Calu3 (cell line): ENCODE measurements at places on chromosomes 12 and 14. TPM values are rescaled to one million over a fixed set of nuclear protein-coding genes. Genes with fewer than 3 reads are reported as not detected.

The ACTR6 gene
- 35.2 and 35.4 TPM in 2 replicates for total RNA-seq

DNA sequence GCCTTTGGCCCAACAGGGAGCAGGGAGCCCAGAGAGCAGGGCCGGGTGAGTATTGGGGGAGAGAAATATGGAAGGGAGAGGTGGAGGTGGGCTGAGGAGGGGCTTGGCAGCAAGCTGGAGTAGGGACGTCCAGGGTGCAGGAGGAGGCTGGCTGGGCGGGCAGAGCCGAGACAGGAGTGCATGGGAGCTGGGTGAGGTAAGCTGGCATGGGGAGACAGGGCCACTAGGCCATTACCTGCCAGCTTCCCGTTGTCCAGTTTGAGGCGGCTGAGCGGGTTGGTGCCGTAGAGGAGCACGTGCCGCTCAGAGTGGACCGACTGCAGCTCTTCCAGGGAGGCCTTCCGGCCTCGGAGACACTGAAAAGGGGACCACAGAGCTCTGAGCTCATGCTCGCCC lies 18.3 kb downstream of the SLC48A1 start:
- DNase-seq, result no peak

DNA sequence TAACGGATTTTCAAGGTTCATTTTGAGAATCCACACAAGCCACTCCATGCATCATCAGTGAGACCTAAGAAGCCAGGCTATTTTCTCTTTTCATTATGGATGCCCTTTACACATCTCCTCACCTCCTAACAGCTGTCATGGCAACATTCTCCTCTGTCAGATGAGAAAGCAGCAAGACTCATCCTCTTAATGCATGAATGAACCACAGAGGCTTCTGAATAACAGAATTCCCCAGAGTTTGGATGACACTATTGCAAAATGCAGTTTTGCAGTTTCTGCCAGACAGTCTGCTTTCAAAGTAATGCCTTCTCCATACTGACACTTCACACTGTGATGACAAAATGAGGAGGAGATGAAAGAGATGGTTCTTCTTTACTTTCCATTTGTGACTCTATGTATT lies 286.7 kb upstream of the GRIP1 start:
- DNase-seq, result no peak

The SLCO1B1 gene
- 1.4 and 1.7 TPM in 2 replicates for total RNA-seq

DNA sequence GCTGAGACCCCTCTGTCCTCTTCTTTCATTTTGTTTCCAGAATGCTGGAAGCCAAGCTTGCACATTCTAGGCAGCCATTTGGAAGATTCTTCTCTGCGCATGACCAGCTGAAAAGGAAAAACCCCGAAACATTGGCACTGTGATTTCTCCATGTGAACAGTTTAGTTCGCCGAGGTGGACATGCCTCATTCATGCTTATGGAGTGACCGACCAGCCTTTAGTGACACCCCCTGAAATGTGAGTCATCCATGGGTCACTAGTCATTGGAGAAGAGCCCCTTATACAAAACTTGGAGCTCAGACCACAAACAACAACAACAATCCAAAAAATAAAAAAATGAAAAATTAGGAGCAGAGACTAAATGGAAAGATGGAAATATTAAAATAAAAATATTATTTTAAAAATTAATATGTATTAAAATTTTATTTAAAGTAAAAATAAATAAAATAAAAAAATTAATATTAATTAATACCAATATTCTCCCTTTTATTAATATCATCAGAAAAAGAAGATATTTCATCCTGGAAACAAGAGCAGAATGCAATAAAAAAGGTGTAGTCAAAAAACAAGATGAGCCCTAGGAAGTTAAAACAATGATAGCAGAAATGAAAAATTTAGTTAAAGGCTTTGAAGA lies 9.5 kb upstream of the KRT7 start:
- DNase-seq, result no peak

The KCNJ8 gene
- not detected in 2 replicates for total RNA-seq

The BBS10 gene
- 11.7 and 13.7 TPM in 2 replicates for total RNA-seq

The ZFP36L1 gene
- total RNA-seq, result 208 and 240 TPM in 2 replicates

GRCh38 chr14:34722723-34723545 lies 8.5 kb upstream of the CFL2 start:
- DNase-seq, result peak; percentile 37

GRCh38 chr12:51960890-51961289 lies 9.4 kb downstream of the ACVR1B start:
- no peak for DNase-seq

DNA sequence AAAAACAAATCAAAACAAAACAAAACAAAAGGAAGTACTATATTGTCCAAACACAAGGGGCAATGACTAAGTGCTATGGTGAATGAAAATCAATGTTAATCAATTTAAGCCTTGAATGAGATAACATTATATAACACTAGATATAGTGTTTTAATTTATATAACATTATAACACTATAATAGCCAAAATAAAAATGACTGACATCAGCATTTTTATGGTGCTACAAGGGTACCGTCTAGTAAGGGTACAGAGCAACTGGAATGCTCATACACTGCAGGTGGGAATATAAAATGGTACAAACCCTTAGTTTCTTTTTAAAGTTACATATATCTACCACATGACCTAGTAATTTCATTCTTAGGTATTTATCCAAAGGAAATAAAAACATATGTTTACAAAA lies 5.7 kb downstream of the NEDD8 start:
- DNase-seq, result no peak

DNA sequence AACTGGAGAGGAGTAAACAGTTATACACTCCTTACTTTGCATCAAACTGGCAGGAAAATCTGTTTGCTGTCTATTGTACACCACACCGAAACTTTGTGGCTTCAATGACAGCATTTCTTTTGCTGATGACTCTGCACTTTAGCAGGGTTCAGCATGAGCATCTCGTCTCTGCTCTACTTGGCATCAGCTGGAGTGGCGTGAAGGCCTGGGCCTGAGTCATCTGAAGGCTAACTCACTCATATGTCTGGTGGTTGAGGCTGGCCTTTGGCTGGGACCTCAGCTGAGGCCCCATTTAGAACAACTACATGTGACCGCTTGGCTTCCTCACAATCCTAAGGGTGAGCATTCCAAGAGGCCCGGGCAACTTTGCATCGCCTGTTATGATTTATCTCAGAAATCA lies 28.7 kb upstream of the REP15 start:
- no peak for DNase-seq

The CFAP251 gene
- 3.8 and 5.0 TPM in 2 replicates for total RNA-seq

- peak; percentile 6 for DNase-seq
Measured at GRCh38 chr14:66944872-66945271, 244.4 kb upstream of the GARIN2 start.

The HOXC9 gene
- total RNA-seq, result 0.42 and 0.54 TPM in 2 replicates

The SCNN1A gene
- 36.5 and 53.5 TPM in 2 replicates for total RNA-seq

DNA sequence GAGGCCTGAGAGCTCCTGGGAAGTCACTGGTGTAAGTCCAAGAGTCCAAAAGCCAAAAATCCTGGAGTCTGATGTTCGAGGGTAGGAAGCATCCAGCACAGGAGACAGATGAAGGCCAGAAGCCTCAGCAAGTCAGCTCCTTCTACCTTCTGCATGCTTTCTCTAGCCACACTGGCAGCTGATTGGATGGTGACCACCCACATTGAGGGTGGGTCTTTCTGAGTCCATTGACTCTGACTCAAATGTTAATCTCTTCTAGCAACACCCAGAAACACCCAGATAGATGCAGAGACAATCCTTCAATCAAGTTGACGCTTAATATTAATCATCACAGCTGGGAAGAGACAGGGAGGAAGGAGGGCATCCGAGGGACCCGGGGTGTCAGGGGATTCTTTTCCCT lies 305.8 kb downstream of the AACS start:
- no peak for DNase-seq

- DNase-seq, result no peak
Measured at GRCh38 chr14:90487031-90487430, 90.2 kb downstream of the CALM1 start.

DNA sequence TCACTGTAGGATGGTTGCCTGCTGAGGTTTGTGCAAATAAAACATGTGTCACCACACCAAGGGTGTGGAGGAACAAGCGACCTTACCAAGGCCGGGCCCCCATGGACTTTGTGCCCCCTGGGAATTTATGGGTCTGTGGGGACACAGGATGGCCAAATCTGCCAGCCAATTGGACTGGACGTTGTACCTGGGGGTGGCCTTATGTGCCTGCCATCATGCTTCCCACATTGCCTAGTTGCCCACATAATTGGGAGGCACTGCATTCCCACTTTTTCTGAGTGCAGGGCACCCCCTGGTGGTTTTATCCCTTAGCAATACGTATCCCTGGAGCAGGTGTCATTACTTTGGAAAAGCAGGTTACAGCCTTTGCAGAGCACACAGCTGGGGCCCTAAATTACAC lies 92.6 kb upstream of the TMPO start:
- peak; percentile 51 for DNase-seq

DNA sequence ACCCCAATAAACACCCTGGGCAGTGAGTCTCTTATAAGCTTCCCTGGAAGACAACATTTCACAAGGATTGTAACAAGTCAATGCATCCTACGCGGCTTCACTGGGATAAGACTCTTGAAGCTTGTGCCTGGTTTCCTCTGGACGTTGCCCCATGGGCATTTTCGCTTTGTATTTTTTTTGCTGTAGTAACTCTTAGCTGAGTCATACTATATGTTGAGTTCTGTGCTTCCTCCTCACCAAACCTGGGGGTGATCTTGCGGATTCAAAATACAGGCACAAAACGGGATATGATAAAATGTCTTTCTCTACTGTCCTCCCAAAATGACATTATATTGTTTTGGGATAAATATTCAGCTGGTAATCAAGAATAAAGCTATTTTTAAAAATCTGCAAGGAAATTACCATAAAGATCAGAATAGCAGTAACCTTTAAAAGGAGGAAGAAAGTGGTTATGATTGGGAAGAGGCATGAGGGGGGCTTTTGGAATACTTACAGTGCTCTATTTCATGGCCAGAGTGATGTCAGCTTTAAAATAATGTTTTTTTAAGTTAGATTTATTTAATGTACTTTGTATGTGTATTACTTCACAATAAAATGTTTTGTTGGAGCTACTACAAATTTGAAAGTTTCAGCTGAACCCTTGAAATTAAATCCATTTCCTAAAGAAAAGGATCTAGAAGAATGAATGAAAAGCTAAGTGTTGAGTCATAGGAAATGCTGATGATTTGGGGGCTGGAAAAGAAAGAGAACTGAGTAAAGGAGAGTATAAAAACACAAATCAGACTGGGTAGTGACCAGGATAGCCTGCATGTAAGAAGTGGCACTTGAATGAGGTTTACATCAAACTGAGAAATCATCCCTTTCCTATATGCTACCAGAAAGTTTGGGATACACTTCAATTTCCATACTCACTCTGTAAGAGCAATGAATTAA lies 14.7 kb downstream of the BTBD7 start:
- peak; percentile 25 for DNase-seq

DNA sequence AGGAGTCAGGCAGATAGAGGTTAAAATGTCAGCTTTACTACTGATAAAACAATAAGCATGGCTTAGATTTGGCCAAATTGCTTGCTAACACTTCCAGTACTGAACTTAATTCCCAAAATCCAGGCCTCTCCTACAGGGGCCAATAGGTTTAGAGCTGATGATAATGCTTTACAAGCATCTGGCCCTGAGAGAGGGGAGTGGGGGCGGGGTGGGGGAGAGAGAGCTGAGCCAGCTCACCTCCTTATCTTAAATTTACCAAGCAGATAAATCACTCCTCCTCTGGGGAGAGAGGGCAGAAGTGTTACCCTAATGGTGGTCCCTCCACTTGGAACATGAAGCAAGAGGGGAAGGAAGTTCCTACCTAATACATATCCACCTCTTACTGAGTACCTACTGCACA lies 182.2 kb upstream of the CRY1 start:
- DNase-seq, result no peak

GRCh38 chr12:105420046-105420445 lies 89.6 kb downstream of the C12orf75 start:
- DNase-seq, result no peak

- DNase-seq, result peak; percentile 78
Measured at GRCh38 chr12:92649511-92650227, 53.1 kb upstream of the PLEKHG7 start.

DNA sequence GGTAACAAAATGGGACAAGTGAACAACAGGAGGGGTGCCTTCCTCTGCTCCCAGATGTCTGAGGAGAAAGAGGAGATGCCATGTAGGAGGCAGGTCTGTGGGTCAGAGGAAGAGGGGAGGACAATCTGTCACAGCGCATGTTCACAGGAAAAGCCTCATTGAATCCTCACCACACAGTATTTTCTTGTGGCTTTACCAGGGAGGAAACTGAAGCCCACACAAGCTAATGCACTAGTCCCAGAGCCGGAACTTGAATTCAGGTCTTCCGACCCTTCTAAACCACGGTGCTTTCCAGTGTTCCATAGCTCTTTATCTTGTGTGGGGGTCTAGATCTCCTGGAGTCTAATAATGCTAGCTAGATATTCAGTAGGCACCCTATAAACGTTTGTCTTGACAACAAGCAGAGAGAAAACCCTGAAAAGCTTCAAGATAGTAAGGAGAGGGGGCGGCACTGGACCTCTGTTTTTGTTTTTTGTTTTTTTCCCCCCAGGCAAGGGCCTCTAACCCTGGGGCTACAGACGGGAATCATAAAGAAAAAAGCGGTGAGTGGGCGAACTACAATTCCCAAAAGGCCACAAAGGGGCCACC lies 371 bp upstream of the SHMT2 start:
- no peak for DNase-seq

- DNase-seq, result no peak
Measured at GRCh38 chr14:105536051-105536450, 9.7 kb downstream of the TMEM121 start.

The RAD51AP1 gene
- 38.0 and 42.8 TPM in 2 replicates for total RNA-seq

The PPM1A gene
- 38.9 and 40.0 TPM in 2 replicates for total RNA-seq

The RFX4 gene
- 0.27 TPM in 1 of 2 replicates, not detected in the other for total RNA-seq

DNA sequence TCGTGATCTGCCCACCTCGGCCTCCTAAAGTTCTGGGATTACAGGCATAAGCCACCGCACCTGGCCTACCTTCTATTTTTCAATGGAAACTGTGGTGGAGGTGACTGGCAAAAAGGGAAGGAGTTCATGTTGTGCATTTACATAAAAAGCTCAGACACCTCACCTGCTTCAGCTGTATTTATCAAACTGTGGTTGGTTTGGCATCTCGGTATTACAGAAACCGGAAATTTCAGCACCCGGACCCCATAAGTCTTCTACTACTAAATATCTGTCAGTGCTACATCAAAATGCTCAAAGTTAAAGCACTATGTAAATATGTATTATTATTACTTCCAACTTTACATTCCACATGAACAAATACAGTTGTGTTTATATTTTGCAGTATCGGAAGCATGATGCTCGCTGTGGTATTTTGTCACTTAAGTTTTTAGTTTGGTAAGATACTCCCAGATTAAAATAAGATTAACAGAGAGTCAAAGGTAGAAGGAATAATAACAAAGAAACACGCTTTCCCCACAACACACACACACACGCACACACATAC lies 95.4 kb downstream of the ITPR2 start:
- no peak for DNase-seq

DNA sequence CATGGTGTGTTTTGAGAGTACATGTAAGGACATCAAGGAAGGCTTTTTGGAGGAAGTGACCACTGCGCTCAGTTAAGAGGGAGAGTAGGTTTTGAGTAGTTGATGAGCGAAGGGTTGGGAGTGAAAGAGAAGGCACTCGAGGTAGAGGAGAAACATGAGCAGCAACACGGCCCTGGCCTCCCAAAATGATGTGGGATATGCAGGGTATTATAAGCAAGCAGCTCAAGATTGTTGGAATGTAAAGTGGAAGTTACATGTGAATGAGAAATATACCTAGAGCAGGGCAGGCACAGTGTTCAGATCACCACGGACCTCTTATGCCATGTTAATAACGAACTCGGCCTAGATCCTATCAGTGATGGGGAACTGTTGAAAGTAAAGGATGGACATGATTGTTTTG lies 2.1 kb upstream of the ARHGDIB start:
- DNase-seq, result no peak

The PIWIL1 gene
- total RNA-seq, result not detected in 2 replicates
